ENCODE measurements at places on chromosomes 12 and 14.

- DNase-seq = no peak
Observed at GRCh38 chr14:56342494-56342942, 224.3 kb downstream of the PELI2 start.

- DNase-seq = no peak
Observed at GRCh38 chr12:82057770-82058169, 298.6 kb upstream of the PPFIA2 start.

GRCh38 chr14:102189874-102190273, 50.2 kb downstream of the WDR20 start:
- DNase-seq = no peak

DNA sequence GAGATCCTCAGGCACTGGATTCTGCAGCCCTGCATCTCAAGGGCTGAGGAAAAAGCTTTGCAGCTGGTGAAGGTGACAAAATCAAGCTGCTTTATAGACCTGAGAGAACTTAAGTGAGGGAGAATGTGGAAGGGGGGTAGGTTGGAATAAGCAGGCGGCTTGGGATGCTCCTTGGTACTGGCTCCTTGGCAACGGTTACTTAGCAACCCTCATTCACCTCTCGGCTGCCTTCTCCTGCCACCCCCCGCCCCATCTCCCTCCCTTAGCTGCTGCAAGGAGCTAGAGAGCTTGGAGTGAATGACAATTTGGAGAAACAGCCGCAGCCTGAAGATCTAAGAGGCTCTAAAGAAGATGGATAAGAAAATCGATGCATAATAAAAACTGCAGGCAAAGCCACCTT, 44.1 kb upstream of the CISTR start:
- DNase-seq = no peak

DNA sequence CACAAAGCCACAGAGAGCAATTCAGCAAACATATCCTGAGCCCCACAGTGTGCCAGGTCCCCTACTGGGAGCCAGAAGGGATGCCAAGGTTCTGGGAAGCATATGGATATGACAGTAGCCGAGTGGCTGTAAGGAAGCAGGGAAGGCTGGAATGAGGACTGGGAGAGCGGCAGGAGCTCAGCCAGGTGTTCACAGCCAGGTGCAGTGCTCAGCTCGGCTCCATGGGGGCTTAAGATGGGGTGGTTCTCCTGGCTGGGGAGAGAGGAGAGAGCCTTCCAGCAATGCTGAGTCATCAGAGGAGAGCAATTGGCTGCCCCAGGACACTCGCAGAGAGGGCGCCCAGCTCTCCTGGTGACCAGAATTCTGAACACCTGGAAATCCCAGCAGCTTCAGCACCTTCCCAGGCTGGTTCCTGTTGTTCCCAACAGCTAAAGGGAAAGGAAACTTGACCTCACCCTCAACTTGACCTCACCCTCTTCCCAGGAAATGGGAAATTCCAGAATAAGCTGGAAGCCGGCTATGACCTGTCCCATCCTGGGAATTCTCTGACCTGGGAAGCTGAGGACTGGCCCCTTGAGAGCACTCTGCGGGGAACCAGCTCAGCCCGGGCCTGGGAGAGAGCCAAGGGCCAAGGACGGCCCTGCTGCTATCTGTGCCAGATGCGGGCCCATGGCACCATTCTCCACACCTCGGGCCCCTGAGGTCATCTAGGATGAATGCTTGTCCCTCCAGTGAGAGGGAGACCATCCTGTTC, 34.6 kb downstream of the SLC6A12 start:
- DNase-seq = no peak

GRCh38 chr12:92078167-92079053, 67.2 kb downstream of the BTG1 start:
- no peak for DNase-seq

DNA sequence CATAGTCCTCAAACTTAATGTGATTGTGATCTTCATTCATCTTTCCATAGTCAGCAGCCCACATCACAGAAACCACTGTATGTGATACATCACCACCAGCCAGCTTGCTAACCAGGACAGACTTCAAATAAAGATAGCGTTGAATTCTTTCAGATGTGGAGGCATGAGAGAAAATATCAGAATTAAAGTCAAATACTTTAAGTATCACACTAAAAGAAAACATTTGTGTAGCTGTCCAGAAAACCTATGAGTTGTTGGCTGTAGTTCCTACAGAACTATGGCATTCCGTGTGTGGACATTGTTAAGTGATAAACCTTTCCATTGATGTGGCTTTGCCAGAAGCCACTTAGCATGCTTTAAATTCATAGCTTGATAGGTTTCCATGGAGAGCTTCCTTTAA, 105.1 kb downstream of the LLPH start:
- DNase-seq = no peak

GRCh38 chr14:58171090-58171489, 19.1 kb upstream of the ARMH4 start:
- no peak for DNase-seq

- no peak for DNase-seq
Observed at GRCh38 chr14:21081521-21082142, 11.5 kb downstream of the ARHGEF40 start.

DNA sequence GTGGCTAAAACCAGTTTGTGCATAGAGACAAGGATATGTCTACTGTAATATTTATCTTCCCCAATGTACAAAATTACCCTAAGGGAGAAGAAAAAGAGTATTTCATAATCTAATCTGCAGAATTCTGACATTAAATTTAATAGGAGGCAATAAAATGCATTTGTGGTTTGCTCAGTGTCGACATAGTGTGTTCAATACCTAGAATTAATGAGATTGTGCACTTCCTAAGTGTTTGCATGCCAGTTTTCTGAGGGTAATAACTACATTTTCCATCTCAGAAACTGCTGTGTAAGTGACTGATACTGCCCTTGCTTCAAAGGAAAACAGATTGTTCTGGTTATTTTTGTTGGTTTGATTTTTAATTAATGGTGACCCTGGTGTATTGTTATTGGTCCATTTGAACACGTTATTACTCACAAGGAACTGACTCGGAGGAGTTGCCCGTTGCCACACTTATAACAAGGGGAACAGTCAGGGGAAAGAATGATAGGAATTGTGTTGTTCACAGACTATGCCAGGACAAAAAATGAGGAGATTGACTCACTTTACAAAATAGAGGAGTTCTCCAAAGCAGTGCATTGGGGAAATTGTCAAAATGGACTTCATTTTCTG, 960.3 kb upstream of the TMEM132C start:
- DNase-seq = no peak

GRCh38 chr12:124565656-124566160, 1.7 kb downstream of the NCOR2 start:
- DNase-seq = no peak

DNA sequence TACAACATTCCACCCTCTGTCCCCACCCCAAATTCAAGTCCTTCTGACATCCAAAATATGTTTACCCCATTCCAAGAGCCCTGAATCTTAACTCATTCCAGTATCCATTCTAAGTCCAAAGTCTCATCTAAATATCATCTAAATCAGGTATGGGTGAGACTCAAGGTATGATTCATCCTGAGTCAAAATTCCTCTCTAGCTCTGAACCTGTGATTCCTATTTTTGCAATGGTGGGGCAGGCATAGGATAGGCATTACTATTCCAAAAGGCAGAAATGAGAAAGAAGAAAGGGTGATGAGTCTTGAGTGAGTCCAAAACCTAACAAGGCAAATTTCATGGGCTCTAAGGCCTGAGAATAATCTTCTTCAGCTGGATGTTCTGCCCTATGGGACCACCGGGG, 140.3 kb upstream of the FAR2 start:
- DNase-seq = no peak

- DNase-seq = no peak
Observed at GRCh38 chr12:6171409-6172015, 28.7 kb upstream of the CD9 start.

GRCh38 chr12:13947276-13947946, 34.0 kb downstream of the GRIN2B start:
- no peak for DNase-seq

DNA sequence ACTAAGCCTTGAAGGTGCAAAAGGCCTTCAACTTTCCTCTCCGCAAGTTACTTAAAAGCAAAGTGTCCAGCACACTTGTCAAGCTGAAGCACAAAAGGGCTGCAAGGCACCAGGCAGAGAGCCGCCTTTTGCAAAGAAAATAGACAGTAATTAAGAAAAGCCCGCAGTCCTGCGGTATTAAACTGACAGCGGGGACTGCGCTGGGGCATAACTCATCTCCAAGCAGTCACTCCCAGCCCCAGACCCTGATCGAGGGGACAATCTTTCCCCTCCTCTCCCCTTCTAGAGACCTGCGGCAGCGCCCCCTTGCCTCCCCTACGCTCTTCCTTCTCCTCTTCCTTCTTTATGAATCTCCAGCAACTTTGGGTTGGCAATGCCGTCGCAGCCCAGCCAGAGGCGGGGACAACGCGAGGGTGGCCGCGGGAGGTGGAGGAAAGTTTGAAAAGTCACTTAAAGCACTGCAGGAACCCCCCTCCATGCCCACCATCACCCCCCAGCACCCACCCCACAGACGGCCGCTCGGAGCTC, 200.9 kb upstream of the CAND1 start:
- DNase-seq = no peak

- DNase-seq = no peak
Observed at GRCh38 chr14:96421236-96421635, 29.3 kb downstream of the AK7 start.

- DNase-seq = no peak
Observed at GRCh38 chr12:107126796-107127481, 33.6 kb upstream of the CRY1 start.

- DNase-seq = no peak
Observed at GRCh38 chr12:49880756-49881414, 22.8 kb downstream of the FAIM2 start.

DNA sequence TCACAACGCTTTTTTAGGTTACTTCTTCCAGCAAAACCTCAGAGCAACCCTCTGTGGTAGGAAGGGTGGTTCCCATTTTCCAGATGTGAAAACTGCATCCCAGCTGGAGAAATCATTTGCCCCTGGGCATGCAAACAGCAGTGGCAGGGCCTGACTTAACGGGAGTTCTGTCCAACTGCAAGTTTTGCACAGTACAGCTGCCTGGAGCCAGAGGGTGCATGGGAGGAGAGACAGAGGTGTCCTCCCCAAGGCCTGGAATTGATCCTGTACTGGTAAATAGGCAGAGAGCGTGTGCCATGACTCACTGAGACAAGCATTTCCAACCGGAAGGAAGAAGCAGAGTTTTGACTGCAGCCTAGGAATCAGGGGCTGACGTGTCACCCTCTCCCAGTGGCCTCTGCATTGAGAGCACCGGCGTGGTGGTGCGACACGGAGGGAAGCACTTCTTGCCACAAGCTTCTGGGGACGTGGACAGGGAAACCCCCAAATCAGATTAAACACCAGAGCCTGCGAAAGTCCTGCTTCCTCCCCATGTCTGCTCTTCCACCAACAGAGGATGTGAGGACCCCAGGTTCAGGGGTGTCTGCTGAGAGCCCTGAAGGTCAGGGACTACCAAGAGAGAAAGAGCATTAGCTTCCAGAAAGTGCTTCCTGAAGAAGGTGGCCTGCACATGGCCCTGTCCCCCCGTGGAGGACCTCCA, 19.0 kb upstream of the SERPINA4 start:
- DNase-seq = no peak

DNA sequence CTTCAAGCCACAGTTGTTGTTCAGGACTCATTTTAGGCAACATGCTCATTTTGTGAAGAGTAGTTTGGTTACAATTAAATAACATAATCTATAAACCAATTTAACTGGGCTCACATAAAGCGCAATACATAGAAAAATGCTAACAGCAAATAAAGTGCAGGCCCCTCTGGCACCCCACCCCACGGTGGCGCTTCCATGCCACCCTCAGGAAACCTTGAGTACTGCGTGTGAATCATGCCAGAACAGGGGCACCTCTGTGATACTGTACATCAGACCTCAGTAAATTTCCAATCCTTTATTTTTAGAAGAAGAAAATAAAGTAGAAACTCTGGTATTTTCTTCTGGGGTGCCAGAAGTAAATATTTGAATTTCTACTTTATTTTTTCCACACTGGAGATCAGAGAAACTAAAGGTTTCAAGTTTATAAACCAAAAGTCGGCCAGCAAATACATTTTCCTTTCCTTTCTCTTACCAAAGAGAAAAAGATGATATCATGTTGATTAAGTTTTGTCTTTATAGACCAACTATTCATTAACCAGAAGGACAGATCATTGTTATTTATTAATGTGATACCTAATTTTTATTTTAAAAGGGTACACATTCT, 316.8 kb downstream of the PAWR start:
- no peak for DNase-seq

DNA sequence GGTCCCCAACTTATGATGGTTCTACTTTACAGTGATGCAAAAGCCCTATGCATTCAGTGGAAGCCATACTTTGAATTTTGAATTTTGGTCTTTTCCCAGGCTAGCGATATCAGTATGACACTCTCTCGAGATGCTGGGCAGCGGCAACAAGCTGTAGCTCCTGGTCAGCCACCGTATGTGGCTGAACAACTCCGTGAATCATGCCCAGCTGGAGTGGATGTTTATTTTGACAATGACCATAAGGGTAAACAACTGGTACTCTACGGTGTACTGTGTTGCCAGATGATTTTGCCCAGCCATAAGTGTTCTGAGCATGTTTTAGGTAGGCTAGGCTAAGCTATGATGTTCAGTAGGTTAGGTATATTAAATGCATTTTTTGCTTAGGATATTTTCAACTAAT, 8.2 kb upstream of the ZNF410 start:
- DNase-seq = no peak

GRCh38 chr12:105843986-105844760, 294.6 kb downstream of the NUAK1 start:
- DNase-seq = no peak

- no peak for DNase-seq
Observed at GRCh38 chr14:78141590-78141989, 28.6 kb upstream of the NRXN3 start.

DNA sequence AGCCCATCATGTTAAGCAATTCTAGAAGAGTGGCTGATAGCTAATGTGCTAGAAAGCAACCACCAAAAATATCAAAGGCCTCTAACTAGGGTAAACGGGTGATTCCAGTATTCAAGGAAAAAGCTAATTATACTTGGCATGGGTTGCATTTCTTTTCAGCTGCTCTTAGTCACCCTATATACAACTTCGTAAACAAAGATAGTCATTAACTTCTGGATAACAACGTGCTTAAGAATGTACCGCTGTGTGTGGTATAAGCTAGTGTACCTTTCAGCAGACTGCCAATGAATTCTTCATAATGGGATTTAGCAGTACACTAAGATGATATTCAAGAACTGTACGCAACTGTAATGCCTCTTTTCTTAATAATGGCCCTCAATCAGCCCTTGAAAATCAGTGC, 42.2 kb upstream of the SLC6A13 start:
- no peak for DNase-seq

DNA sequence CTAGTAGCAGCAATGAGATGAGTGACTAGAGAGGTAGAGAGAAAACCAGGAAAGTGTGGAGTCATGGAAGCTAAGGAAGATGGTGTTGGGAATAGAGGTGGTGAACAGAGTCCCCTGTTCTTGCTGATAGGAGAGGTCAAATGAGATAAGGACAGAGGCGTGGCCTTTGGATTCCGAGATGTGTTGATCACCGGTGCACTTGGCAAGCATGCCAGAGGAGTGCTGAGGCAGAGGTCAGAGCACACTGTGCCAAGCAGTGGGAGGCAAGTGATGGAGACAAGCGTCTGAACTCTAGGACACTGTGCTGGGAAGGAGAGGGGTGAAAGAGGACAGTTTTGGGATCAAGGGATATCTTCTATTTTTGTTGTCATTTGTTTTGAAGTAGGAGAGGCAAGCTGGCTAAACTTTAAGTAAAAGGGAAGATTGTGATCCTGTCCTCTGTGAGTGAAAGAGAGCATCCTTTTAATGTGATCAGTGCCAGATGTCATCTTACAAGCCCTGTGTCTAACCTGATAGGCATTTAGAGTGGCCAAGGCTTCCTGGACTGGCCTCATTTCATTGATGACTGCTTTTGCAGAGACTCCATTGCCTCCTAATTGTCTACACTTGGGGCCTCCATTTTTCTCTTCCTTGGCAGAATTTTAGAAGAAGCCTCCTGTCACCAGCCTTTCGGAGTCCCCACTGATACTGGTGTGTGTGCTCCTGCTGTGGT, 336.4 kb downstream of the CACNA1C start:
- DNase-seq = no peak
